ENCODE measurements at places on chromosomes 3 and 15.

GRCh38 chr3:187264021-187264420 is 27.5 kb downstream of the MASP1 start:
- no peak for DNase-seq

GRCh38 chr3:182440101-182440500 is 353.2 kb upstream of the ATP11B start:
- no peak for DNase-seq

- DNase-seq, result no peak
These were observed 99.4 kb upstream of the CTDSPL start for GRCh38 chr3:37762286-37762685.

DNA sequence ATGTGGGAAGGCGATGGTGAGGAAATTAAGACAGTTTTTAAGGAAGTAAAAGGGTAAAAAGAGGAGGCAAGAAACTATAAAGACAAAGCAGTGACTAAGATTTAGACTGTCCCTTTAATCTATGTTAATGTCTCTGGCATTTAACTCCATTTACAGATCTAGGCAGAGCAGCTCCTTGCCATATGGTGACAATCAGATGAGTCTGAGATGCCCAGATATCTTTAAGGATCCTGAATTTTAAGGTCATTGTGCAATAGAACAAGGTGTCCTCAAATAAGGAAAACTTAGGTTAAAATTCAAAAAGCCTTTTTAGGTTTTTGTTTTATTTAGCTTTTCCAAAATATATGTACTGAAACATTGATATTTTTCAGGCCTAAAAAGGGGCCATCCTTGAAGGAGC is 24.1 kb downstream of the RASGRP1 start:
- no peak for DNase-seq

DNA sequence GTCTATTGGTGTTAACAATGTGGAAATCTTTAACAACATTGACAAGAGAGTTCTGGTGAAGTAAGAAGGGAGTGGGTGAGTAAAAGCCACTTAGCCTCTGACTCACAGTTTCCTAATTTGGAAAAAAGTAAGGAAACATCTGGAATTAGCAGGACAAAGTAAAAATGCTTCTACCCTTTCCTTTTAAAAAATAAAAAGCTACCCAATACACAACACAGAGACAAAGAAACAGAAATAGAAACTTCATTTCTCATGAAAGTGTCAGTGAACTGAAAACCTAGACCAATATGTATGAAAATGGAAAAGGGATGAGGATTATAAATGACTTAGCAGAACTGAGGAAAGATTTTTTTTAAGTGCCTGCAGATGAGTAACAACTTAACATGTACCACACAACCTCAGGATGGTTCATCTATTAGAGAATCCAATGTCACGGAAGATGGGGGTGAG is 65.4 kb downstream of the SSR3 start:
- DNase-seq, result no peak

- peak; percentile 49 for DNase-seq
These were observed 19.6 kb upstream of the GPR156 start for GRCh38 chr3:120304616-120305015.

DNA sequence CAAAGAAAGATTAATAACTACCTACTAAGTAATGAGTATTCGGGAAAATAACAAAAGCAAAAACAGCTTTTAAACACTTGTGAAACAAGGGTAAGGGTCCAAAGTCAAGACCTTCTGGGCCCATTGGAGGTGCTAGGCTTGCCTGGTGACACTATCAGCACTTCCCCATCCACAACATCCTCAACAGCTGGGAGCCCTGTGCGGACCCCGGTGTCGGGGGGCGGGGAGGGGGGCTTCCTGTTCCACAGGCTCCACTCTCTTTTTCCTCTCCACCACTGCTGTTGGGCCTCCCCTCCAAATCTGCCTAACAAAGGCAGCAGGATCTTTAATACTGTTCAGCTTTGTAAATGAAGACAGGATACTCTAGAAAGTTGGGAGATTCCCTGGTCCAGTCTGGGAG is 21.6 kb downstream of the NGRN start:
- DNase-seq, result no peak

DNA sequence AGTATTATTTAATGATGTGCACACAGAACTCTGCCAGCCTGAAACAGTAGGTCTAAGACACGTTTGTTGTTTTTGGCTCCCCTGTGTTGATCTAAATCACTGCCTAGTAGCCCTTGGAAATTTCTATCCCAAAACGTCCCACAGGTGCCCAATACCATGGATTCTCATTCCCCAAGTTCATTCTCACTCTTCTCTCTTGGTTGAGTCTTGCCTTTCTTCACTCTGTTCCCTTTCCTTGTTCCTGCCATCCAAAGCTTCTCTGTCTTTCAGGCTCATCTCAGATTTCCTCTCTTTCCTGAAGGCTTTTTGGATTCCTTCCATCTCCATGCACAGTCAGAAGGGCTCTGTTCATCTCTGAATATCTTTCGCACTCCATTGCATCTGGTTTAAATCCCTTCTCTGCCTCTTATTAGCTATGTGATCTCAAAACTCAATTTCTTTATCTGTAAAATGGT is 54.2 kb downstream of the PPARG start:
- DNase-seq, result no peak

DNA sequence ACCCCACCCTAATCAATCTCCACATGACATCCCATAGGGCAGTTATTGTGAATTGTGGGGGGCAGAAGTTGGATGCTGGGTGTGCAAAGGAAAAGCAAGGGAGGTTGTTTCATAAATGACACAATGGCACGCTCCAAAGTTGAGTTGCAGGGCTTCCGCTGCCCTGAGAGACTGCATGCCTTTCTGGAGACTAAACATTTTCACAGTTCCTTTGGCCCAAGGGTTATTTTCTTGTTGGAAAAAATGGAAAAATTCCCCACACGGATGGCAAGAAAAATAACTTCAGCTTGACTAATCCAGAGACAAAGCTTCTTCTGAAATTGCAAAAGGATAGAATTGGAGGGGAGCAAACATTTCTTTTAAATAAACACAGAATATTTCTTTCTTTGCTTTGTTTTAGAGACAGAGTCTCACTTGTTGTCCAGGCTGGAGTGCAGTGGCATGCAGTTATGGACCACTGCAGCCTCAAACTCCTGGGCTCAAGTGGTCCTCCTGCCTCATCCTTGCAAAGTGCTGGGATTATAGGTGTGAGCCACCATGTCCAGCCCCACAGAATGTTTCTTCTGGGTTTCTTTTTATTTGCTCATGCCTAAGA is 19.1 kb upstream of the TPM1 start:
- no peak for DNase-seq

GRCh38 chr3:127834771-127835170 is 12.5 kb upstream of the MGLL start:
- DNase-seq, result no peak

DNA sequence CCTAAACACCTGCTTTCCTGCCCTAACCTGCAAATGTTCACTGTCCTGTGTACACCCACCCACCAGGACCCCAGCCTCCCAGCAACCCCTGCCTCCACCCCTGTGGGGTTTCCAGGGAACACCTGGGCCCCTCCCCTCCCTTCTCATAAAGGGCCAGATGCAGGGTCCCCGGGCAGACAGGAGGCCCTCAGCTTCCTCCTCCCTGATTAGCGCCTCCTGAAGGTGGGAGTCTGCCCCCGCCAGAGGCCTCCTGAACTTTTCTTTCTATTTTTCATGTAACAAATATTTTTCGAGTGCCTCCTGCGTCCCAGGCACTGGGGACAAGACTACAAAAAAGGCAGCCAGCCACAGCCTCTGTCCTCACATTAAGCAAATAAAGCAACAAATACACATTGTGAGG is 135.4 kb upstream of the LINGO1 start:
- no peak for DNase-seq

- DNase-seq, result no peak
These were observed 125.0 kb upstream of the ROPN1 start for GRCh38 chr3:124116906-124117305.

DNA sequence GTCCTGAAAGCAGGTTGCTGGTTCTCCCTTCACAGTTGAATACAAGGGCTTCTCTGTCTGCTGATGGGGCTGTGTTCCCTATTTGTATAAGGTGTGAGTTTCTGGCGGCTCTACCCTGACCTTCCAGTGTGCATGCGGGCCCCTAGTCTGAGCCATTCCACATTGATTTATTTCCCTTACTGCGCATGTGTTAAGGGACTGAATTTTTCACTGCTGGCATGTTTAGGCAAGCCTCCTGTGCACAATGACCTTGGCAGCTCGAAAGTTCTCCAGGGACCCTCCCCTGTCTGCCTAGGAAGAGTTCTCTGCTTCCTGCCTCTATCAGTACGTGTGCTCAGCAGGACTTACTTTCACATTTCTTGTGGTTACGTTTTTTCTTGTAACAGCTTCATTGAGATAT is 11.4 kb downstream of the TRAK1 start:
- no peak for DNase-seq

DNA sequence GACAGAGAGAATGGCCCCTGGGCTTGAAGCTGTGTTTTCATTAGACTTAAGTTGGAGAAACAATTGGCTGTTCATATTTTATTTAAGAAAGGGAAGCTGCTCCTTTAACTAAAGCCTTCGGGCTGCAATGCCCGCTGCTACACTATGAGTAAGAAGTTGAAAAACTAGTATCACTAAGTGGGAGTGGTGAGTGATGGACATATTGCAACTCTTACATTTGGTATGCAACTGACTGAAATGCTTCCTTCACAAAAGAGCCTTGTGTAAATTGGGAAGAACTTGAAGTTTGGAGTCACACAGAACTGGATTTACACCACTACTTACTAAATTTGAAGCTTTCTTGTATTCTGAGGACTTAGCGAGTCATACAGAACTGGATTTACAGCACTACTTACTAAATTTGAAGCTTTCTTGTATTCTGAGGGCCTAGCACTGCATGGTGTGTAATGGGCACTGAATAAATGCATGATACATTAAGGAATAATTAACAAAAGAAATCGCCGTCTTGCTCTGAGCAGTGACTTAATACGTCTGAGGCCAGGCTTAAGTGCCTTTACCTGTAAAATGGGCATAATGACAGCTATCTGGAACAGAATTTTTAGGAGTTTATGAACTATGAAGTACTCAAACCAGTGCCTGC is 149.5 kb downstream of the RYR3 start:
- DNase-seq, result peak; percentile 52

GRCh38 chr3:27557411-27557810 is 73.2 kb upstream of the SLC4A7 start:
- no peak for DNase-seq

- peak; percentile 75 for DNase-seq
These were observed at the start of gene BDH1 for GRCh38 chr3:197555281-197556261. Gene BDH1, minus strand, starts transcription at chr3:197555968. Its CDS starts 9,525 bp downstream, at chr3:197546443.

DNA sequence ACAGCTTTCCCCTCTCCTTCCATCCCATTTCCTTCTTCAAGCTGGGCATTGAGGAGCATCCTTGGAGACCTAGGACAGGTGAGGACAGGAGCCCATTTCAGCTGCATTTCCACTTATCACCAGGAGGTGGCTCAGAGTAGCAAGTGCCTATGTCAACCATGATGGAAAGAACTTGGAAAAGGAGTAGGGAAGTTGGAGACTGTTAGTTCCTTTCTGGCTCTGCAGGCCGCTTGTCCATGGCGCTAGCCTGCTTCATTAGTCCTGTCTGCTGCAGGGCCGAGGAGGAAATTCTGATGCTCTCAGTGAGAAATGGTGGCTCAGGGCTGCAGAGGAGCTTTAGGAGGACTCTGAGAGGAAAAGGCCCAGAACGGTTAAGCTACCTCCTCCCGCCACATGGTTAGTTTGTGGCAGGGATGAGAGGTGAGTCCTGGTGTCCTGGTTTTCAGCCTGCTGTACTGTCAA is 7.0 kb upstream of the CD276 start:
- peak; percentile 81 for DNase-seq

DNA sequence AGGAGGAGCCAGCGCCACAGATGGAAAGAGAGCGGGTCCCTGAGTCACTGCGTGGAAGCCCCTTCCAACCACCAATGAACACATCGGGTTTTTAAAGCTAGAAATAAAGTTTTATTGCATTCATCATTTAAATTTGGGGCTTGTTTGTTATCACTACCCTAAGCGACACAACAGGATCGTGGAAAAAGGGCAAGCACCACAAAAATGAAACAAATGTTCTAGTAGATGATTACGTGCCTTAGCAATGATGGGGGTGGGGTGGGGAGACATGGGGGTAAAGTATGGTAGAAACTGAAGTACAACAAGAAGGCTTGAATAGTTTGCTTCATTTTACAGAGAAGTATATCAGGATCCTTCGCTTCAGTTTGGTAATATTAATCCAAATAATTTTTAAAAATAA is 221.6 kb upstream of the ATP10A start:
- DNase-seq, result no peak

DNA sequence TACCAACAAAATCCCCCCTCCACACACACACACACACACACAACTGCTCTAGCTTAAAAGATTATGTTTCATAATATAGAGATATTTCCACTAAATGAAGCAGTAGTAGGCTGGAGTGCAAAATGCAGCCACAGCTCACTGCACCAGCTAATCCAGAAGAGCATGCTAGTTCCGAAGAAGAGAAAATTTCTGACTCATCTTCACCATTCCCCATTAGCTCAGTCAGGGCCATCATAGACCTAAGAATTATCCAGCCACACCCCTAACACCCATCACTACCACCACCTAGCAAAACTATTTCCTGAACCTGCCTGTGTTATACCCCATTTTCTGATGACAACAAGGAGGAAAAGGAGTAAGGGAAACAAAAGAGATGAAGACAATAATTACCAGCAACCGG is 67.1 kb upstream of the UBE2E2 start:
- no peak for DNase-seq

- DNase-seq, result no peak
These were observed 355.1 kb downstream of the GBE1 start for GRCh38 chr3:81406318-81406717.

DNA sequence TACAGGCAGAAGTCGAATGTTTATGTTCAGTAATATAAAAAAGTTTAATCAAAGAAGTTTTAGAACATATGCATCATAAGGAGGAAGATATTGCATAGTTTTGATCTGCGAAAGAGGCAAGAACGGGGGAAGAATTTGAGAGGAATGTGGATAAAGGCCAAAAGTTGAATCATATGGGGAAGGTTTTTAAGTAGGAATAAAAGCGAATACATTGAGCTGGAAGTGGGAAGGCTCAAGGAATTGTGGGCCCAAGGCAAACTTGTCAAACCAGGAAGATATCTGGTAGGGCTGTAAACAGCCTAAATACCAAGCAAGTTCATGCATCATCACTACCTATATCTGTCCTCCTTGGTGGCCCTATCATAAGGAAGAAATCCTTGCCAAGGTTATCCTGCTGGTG is 186.9 kb downstream of the MAGI1 start:
- no peak for DNase-seq

GRCh38 chr15:66161575-66162118 is 91.9 kb downstream of the MEGF11 start:
- no peak for DNase-seq

DNA sequence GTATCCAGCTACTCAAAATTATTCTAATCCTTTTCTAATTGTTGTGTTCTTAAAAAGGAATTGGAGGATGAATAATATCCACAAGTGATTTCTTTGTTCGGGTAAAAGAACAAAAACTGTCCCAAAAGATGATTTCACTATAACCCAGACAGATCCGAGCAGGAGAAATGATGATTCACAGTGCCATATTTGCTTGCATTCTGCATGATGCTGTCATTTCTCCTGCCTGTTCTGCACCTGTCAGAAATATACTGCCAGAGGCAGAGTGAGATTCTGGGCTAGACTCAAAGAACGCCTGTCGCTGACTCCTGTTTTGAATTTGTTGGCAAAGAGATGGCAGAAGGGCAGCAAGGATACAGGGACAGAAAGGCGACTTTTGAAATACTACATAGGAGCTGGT is 34.7 kb upstream of the SLC24A5 start:
- DNase-seq, result no peak

All from T47D (cell line).